ENCODE measurements at places on chromosomes 3 and 15.

- DNase-seq, result no peak
Observed at GRCh38 chr15:69462030-69462492, 9.4 kb downstream of the RPLP1 start.

DNA sequence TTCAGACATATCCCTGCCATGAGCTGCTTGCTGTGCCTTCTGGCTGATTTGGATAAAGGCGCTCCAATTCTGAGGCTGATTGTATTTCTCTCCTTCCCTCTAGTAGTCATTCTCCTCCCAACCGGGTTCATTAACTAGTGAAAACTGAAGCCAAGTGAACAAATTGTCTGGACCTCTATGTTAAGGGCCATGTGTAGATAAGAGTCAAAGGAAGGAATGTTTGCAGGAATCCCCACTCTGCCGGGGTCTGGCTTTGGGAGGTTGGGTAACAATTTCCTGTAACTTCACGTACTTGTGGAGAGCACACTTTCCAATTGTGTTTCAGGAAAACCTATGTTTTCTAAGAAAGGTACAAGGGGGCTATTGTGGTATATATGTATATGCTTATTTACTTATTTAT is 38.2 kb upstream of the SUCLG2 start:
- DNase-seq, result no peak

- no peak for DNase-seq
Observed at GRCh38 chr3:110576960-110577359, 494.7 kb upstream of the NECTIN3 start.

GRCh38 chr15:51907136-51907862 is 64.3 kb downstream of the LEO1 start:
- DNase-seq, result no peak

DNA sequence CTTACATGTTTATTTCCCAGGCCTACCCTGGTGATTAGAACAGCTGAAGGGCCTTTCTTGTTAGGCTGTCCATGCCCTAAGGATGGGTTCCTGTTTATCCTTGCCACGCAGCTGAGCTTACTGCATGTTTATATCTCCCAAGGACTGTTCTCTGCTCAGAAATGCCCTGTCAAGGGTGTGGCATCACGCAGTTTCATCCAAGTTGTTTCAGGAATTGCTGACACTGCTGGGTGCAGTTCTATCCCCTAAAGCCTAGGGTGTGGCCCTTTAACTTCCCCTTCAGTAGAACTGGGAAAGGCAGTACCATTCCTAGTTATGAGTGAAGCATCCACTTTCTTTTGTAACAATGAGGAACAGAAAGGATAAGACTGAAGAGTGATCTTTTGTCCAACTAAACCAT is 5.0 kb downstream of the ELL3 start:
- DNase-seq, result no peak

DNA sequence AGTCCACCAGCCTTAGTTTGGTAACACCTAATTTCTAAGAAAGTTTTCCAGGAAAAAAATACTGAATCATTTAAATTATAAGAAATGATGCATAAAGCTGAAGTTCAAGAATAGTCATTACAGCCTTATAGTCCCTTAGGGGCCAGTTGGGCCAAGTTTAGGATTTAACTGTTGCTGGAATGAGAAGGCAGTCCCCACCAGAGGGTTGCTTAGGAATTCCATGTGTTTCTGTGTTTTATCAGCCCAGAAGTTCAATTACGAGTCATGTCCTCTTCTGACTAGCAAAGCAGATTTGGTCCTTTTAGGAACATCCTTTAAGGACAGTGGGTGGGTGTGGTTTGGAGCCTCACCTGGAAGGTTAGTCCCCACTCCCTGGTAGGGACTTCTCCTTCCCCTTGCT is 57.0 kb upstream of the NR2E3 start:
- DNase-seq, result no peak

DNA sequence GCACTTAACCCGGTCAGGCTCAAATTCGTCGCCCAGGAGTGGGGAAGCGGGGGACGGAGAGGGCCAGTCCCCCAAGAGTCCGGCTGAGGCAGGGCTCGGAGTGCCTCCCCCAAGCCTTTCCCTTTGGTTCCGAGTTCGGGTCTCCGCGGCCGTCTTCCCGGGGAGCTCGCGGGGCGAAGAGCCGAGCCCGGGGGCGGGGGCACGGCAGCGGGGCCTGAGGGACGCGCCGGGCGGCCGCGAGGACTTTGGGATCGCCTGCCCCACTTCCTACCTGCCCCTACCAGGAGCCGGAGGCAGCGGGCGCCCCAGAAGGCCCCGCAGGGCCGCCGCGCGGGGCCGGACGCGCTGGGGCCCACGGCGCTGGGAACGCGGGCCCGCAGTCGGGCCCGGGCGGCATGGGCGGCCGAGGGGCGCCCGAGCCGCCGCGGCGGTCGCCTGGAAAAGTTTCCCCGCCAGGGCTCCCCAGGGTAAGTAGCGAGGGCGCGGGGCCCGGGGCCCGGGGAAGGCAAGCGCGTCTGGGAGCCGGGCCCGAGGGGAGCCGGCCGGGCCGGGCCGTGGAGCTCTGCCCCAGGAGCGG is 2.8 kb downstream of the FURIN start:
- DNase-seq, result peak; percentile 54

DNA sequence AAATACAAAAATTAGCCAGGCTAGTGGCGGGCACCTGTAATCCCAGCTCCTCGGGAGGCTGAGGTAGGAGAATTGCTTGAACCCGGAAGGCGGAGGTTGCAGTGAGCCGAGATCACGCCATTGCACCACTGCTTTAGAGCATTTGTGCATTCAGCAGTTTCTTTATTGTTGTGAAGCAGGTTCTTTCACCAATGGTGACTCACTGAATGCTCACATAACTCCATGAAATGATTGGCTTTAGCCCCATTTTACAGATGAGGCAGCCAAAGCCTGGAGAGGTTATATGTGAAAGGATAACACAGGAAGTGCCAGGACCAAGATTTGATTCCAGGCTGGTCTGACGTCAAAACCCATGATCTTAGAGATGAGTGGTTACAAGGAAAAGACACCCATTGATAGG is 195.2 kb downstream of the SLCO3A1 start:
- no peak for DNase-seq

- DNase-seq, result no peak
Observed at GRCh38 chr15:81945014-81945615, 100.7 kb downstream of the MEX3B start.

DNA sequence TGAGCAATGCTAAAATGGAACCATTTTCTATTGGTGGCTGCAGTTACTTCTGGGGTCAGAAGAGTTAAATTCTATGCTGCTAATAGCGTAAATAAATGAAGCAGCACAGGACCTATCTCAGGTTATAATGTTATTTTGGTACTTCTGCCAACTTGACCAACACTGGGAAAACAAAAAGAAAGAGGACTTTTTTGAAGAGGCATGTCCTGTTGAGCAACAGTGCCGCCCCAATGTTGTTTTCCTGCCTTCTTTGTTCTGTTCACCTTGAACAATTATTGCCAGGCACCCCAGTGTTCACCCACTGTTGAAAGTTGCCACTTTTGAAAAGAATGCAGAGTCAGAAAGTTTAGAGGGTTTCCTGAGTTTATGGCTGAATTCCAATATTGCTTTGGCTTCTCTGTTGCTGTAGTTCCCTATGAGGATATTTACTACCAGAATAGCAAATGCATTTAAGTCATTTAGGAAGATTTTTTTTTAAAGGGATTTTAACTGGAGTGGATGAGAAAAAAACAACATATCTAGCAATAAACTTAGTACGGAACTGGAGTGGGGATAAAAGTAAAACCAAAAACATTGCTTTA is 679.0 kb upstream of the DPPA4 start:
- DNase-seq, result no peak

- DNase-seq, result no peak
Observed at GRCh38 chr3:178127221-178127620, 409.0 kb upstream of the KCNMB2 start.

DNA sequence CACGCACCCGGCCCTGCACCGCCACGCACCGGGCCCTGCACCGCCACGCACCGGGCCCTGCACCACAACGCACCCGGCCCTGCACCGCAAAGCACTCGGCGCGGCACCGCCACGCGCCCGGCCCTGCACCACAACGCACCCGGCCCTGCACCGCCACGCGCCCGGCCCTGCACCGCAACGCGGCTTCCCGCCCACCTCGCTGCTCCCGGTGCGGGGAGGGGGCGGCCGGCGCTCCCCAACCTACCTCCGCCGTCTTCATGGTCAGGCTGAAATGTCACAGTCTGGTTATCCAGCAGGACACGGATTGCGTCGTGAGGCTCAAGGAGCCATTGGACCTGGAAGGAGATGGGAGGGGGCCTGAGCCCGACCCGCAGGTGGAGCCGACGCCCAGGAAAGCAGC is 41.8 kb downstream of the MUC20 start:
- DNase-seq, result no peak

DNA sequence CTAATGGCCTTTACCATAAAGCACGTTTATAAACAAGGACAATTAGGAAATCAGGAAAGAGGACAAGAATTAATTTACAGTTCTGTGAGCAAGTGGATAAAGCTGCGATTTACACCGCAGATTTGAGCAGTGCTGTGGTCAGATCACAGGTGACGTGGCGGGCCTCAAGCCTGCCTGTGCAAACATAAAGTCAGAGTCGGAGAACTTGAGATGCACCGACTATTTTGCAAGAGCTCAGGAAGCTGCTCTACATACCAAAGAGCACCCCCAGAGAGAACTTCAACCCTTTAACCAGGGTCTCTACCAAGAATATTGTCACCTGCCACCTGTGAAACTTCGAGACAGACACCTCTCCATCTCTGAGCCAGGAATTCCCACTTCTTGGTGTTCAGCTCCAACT is 35.7 kb downstream of the MECOM start:
- DNase-seq, result no peak

GRCh38 chr3:47362701-47363100 is 18.1 kb upstream of the PTPN23 start:
- no peak for DNase-seq

DNA sequence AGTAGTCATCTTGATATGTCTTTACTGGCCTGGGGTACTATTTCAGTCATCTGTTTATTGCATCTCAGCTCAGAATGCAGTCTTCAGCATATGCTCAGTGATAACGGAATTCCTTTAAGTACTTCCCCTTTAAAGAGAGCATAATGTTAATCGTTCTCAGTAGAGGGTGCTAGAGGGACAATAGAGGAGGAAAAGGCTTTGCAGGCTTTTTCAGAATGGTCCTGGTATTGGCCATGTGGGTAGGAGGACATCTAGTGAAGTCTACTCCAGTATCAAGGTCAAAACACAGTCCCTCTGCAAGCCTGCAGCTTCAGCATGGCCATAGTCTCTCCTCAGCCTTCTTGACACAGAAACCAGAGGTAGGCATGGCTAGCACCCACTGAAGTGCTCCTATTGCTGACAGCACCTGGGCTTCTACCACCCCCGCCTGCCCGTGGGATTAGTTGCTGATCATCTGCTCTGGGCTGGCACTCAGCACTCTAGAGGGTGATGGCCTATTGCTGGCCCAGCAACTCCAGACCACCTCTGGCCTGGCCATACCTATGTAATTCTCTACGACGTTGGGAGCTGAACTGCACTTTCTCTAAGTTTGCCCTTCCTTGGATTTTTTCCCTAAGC is 65.4 kb downstream of the KCNH8 start:
- DNase-seq, result peak; percentile 6

All from HEK293T (cell line).